Activated CD4-positive, alpha-beta T cell treated with anti-CD3 and anti-CD28 coated beads for 4 hours (primary cell): ENCODE measurements at places on chromosomes 12 and 14.

GRCh38 chr12:116525418-116526001 is 33.7 kb upstream of the MAP1LC3B2 start:
- DNase-seq, result no peak

- DNase-seq, result no peak
These were observed 68.4 kb upstream of the PPM1H start for GRCh38 chr12:63003223-63003819.

- no peak for DNase-seq
These were observed 3.7 kb downstream of the NFKBIA start for GRCh38 chr14:35400648-35401421.

GRCh38 chr12:124196236-124196635 is 98.7 kb upstream of the RFLNA start:
- no peak for DNase-seq

- no peak for DNase-seq
These were observed 306.1 kb downstream of the ADAMTS20 start for GRCh38 chr12:43245947-43246346.

DNA sequence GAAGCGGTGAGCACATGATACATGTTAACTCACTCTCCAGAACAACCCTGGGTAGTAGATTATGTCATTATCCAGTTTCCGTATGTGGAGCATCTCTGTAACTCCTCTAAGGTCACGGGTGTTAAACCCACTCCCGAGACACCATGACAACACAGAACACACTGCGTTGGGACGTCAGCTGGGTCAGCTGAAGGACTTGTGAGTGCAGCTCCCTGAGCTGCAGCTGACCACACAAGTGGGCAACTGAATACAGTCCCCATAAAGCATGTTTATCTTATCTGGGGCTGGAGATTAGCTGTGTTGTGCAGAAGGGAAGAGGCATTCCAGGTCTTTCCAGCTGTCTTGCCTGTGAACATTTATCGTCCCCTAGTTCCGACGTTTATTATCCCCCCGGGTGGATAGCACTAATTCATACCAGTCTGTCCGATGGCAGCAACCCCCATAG is 211.5 kb downstream of the CHST11 start:
- DNase-seq, result no peak
